ENCODE measurements at places on chromosomes 6 and 20.

- DNase-seq, result no peak
These were observed 58.2 kb downstream of the SMAP1 start for GRCh38 chr6:70725817-70726415.

DNA sequence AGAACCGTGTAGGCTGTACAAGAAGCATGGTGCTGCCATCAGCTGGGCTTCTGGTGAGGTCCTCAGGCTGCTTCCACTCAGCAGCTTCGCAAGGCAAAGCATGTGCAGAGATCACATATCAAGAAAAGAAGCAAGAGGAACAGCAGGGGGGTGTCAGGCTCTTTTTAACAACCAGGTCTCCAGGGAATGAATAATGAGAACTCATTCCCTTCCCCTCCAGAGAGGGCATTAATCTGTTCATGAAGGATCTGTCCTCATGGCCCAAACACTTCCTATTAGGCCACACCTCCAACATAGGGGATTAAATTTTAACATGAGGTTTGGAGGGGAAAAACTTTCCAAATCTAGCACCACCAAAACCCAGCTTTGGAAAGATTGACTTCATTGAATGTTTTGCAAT lies 20.0 kb downstream of the GINM1 start:
- no peak for DNase-seq

- no peak for DNase-seq
These were observed 72.3 kb downstream of the NCOA7 start for GRCh38 chr6:125863023-125863422.

GRCh38 chr20:57977141-57977540 lies 251.3 kb downstream of the ANKRD60 start:
- peak; percentile 62 for DNase-seq

GRCh38 chr6:38493931-38494547 lies 145.7 kb downstream of the BTBD9 start:
- peak; percentile 83 for DNase-seq

- no peak for DNase-seq
These were observed 150.8 kb downstream of the ESR1 start for GRCh38 chr6:151958332-151958731.

DNA sequence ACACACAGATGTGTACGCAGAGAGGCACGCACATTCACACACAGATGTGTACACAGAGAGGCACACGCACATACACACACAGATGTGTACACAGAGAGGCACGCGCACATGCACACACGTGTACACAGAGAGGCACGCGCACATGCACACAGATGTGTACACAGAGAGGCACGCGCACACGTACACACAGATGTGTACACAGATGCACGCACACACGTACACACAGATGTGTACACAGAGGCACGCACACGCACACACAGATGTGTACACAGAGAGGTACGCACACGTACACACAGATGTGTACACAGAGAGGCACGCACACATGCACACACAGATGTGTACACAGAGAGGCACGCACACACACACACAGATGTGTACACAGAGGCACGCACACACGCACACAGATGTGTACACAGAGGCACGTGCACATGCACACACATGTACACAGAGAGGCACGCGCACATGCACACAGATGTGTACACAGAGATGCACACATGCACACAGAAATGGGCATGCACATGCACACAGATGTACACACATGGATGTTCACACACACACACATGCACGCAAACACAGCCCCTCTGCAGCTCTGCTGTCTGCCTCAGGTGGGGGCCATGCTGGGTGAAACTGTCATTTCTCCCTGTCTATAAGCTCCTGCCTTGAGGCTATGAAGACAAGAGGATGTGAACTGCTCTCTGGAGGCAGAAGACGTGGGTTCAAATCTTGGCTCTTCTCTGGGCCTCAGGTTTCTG lies 14.3 kb upstream of the MYT1 start:
- DNase-seq, result no peak

DNA sequence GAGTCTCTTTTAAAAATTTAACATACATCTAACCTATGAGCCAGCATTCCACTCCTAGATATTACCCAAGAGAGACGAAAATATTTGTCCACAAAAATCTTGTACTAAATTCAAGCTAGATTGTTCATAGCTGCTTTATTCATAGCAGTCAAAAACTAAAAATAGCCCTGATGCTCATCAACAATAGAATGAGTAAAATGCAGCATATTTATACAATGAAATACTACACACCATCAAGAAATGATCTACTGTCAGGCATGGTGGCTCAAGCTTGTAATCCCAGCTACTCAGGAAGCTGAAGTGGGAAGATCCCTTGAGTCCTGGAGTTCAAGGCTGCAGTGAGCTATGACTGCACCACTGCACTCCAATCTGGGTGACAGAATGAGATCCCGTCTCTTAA lies 22.0 kb upstream of the SRC start:
- DNase-seq, result peak; percentile 64

DNA sequence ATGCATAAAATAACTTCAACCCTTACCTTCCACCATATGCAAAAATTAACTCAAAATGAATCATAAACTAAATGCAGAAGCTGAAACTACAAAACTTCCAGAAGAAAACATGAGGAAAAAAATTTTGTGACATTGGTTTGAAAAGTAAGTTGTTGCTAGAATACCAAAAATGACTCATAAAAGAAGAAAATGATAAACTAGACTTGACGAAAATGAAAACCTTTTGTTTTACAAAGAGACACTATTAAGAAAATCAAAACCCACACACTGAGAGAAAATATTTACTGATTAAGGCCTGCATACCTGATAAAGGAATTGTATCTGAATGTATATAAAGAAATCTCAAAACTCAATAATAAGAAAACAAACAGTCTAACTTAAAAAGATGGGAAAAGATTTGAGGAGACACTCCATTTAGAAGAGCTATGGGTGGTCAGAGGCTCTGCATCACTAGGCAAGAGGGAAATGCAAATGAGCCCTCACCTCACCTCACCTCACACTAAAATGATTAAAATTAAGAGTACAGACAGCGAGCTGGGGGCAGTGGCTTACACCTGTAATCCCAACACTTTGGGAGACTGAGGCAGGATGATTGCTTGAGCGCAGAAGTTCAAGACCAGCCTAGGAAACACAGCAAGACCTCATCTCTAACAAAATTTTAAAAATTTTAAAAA lies 97.6 kb upstream of the CST7 start:
- DNase-seq, result no peak

- no peak for DNase-seq
These were observed 3.7 kb upstream of the OLIG3 start for GRCh38 chr6:137497721-137498463.

DNA sequence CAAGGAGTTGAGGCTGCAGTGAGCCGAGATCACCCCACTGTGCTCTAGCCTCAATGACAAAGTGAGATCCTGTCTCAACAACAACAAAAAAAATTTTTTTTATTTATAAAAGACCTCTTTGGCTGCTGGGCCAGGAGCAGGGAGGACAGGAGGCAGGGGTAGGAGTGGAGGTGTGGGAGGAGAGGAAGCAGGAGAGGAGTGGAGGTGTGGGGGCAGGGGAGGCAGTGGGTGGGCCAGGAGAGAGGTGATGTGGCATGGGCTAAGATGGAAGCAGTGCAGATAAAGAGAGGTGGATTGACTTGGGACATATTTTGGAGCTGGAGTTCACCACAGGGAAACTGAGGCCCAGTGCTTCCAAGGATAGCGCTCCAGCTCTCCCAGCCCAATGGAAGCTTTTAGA lies 13.4 kb upstream of the CSNK2A1 start:
- no peak for DNase-seq

DNA sequence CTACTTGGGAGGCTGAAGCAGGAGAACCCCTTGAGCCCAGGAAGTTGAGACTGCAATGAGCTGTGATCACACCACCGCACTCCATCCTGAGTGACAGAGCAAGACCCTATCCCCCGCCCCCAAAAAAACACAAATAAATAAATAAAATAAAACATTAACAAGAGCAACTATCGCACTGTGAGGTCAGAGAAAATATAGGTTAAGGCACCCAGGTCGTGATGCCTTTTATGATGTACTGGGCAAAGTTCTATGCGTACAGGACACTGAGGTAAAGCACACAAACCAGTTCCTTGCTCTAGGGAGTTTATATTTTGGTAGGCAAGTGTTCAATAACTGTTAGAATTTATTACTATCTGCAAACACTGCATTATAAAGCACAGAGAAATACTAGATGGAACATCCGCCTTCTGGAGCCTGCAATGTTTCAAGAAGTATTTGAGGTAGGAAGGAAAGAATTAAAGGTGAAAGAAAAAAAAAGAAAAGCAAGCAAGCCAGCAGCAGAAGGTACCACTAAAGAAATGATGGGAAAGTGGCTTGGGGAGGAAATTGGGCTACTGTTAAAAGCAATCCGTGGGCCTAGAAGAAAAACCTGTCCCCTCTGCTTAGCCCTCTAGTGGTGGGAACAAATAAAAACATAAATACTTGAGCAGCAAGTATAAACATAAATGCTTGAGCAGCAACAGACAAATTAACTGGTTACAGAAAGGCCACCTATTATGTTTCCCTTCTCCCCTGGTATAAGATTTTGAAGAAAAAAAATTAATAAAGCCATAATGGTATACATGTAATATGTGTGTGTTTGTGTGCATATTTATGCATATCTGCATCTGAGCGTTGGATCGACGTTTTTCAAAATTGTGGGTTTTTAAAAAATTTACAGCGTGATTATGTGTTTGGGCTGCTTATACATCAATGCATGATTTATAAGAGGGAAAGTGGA lies 128.0 kb downstream of the PHACTR1 start:
- peak; percentile 3 for DNase-seq

DNA sequence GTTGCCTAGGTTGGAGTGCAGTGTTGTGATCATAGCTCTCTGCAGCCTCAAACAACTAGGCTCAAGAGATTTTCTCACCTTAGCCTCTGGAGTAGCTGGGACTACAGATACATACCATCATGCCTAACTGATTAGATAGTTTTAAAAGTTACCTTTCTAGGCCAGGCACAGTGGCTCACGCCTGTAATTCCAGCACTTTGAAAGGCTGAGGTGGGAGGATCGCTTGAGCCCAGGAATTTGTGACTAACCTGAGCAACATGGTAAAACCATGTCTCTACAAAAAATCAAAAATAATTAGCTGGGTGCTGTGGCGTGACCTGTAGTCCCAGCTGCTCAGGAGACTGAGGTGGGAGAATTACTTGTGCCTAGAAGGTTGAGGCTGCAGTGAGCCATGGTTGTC lies 41.2 kb downstream of the SLC17A5 start:
- DNase-seq, result no peak

- DNase-seq, result no peak
These were observed 538.4 kb upstream of the CITED2 start for GRCh38 chr6:139912735-139913400.

DNA sequence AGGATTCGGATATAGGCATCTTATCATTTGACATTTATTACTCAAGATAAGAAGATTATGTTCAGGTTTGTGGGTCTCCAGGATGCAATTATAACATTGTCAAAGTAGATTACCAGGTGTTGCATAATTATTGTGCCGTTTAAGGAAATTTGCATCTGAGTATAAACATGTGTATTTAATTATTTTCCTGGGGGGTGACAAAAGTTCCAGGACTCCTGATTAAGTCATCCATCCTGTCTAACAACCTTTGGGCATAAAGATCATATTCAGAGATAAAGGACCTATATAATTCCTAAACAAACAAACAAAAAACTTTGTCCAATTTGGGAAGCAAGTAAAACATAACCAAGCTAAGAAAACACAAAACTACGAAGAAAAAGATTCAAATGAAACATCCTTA lies 3.3 kb upstream of the PPP1R14C start:
- no peak for DNase-seq

DNA sequence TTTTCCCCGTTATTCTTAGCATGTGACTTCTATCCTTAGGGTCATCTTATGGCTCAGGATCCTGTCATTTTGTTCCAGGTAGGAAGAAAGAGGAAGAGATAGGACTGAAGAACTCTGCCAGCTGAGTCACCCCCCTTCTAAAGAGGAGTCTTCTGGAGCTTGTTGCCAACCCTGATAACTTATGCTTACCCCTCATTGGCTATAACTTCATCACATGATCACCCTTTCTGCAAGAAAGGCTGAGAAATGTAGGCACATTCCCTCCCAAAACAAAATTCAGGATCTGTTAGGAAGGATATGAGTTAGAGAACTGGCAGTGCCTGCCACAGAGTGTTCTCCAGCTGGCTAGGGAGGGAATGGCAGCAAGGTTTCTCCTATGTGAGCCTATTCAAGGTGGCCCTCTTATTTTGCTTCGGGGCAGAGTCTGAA lies 35.6 kb downstream of the ARFGEF2 start:
- no peak for DNase-seq

- DNase-seq, result no peak
These were observed 8.4 kb downstream of the CD40 start for GRCh38 chr20:46126440-46127056.

DNA sequence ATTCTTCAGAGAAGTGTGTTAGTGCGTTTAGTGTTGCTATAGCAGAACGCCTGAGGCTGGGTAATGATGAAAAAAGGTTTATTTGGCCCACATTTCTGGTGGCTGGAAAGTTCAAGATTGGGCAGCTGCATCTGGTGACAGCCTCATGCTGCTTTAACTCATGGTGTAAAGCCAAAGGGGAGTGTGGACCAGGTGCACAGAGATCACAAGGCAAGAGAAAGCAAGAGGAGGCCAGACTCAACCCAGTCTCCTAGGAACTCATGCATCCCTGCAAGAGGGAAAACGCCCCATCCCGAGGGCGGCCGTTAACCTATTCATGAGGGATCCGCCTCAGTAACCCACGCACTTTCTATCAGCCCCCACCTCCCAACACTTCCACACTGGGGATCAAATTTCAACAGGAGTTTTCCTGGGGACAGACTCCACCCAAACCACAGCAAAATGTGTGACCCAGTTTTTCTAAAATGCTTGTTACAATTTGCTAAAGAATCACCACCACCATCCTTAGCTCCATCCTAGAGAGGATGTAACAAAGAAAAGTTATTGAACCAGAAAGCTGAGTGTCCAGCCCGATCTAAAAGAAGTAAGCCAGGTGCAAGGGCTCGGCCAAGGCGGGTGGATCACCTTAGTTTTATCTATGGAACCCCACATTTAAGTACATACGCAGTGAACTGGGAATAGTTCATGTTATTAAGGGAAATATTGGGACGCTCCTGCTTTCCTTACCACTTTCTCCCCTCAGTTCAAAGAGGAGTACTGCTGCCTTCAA lies 164.8 kb downstream of the QKI start:
- DNase-seq, result peak; percentile 22

- DNase-seq, result no peak
These were observed 48.9 kb downstream of the GGTLC1 start for GRCh38 chr20:23939641-23940040.

GRCh38 chr6:125120054-125120590 lies 33.5 kb upstream of the TPD52L1 start:
- no peak for DNase-seq

- DNase-seq, result no peak
These were observed 283.9 kb upstream of the SUPT3H start for GRCh38 chr6:45661661-45662060.

GRCh38 chr6:159761129-159761872 lies 544 bp upstream of the ACAT2 start:
- no peak for DNase-seq

GRCh38 chr6:73791336-73791735 lies 95.3 kb downstream of the CD109 start:
- no peak for DNase-seq

DNA sequence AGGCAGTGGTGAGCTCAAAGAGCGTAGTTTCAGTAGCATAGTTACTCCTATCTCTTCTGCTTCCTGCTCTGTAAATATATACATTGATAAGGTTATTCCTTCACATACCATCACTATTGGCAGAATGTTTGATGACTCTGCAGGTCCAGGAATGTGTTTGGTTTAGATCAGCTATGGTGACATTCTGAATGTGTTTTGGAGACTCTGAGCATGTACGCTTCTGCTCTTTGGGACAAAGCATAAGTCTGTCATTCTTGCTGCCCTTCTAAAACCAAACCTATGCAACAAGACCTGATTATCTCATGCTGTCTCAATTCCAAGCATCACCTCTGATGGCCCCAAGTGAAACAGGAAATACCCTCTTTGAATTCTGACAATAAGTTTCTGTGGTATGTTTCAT lies 1074.3 kb downstream of the KIF16B start:
- DNase-seq, result no peak

Data from skin of body (tissue), 3 donors.